Aorta (tissue), 5 donors: ENCODE measurements at places on chromosomes 6 and 20. TPM values are rescaled to one million over a fixed set of nuclear protein-coding genes. Genes with fewer than 3 reads are reported as not detected.

The TSPO2 gene
- not detected for total RNA-seq

The IL17A gene
- not detected for total RNA-seq

- H3K4me3 ChIP-seq: no peak overlapping the region
- H3K4me1 ChIP-seq: no peaks in the 10 kb centered on the region
- no peaks in the 10 kb centered on the region for H3K36me3 ChIP-seq
- no peak overlapping the region for H3K27ac ChIP-seq
- no peak for DNase-seq
Measured at GRCh38 chr20:24458436-24458835, 11.0 kb upstream of the SYNDIG1 start.

DNA sequence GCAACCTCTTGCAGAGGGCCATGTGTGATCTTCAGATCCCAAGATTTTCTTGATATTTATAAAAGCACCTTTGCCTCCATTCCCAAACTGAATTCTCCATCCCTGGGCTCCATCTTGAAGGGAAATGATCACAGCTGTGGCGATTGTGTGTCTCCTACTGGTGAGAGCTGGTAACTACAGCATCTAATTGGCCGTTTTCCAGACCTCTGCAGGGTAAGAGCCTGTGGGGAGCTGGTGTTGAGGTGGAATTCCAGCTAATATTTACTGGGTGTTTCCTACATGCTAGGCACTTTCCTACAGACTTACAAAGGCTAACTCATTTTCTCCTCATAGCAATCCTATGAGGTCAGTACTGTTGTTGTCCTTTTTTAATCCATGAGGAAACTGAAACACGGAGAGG, 59.2 kb upstream of the FNDC1 start:
- no peak for DNase-seq
- H3K27me3 ChIP-seq: no peaks in the 10 kb centered on the region
- H3K27ac ChIP-seq: no peak overlapping the region
- no peak overlapping the region for H3K4me3 ChIP-seq

DNA sequence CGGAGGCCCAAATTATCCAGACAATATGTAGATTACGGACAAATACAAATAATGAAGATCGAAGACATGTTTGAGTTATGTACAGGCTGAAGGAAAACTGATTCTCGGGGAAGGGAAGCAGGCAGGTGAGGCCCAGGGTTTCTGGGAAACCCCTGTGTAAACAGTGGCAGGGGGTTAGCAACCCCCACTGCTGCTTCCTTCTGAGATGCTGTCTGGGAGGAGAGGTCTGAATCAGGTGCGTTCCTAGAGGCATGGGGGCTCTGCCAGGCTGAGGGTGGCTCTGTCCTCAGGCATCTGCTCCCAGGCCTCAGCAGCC, 7.2 kb upstream of the MDGA1 start:
- no peak for DNase-seq
- no peaks in the 10 kb centered on the region for H3K36me3 ChIP-seq
- H3K4me3 ChIP-seq: peak overlapping the region; percentile 28

GRCh38 chr6:36297051-36297450, 27.2 kb downstream of the PNPLA1 start:
- H3K27me3 ChIP-seq: no peaks in the 10 kb centered on the region
- no peak overlapping the region for H3K27ac ChIP-seq
- no peaks in the 10 kb centered on the region for H3K4me1 ChIP-seq
- no peaks in the 10 kb centered on the region for H3K36me3 ChIP-seq
